ENCODE measurements at places on chromosomes 16 and 17.

- DNase-seq, result no peak
Measured at GRCh38 chr17:61279476-61280145, 120.0 kb upstream of the TBX2 start.

GRCh38 chr16:3999479-4000325 lies 116.5 kb downstream of the ADCY9 start:
- peak; percentile 51 for DNase-seq

- DNase-seq, result peak; percentile 50
Measured at GRCh38 chr17:10295728-10296343, 77.0 kb downstream of the MYH13 start.

DNA sequence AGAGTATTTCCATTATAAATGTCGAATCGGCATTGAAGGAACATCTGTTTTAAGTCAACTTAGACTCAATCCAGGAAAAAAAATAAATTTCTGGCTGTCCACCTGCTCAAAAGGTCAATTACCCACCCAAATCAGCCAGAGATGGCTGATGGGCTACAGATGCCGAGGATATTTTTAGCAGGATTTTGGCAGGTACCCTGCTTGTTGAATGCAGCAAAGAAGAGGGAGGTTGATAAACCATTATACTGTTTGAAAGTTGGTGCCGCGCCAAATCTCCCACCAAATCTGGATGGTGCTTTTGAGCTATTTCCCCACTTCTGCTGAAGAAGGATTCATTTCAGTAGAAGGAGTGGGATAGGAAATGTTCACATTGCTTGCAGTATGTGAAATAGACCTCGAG lies 537.7 kb downstream of the MAF start:
- DNase-seq, result no peak

DNA sequence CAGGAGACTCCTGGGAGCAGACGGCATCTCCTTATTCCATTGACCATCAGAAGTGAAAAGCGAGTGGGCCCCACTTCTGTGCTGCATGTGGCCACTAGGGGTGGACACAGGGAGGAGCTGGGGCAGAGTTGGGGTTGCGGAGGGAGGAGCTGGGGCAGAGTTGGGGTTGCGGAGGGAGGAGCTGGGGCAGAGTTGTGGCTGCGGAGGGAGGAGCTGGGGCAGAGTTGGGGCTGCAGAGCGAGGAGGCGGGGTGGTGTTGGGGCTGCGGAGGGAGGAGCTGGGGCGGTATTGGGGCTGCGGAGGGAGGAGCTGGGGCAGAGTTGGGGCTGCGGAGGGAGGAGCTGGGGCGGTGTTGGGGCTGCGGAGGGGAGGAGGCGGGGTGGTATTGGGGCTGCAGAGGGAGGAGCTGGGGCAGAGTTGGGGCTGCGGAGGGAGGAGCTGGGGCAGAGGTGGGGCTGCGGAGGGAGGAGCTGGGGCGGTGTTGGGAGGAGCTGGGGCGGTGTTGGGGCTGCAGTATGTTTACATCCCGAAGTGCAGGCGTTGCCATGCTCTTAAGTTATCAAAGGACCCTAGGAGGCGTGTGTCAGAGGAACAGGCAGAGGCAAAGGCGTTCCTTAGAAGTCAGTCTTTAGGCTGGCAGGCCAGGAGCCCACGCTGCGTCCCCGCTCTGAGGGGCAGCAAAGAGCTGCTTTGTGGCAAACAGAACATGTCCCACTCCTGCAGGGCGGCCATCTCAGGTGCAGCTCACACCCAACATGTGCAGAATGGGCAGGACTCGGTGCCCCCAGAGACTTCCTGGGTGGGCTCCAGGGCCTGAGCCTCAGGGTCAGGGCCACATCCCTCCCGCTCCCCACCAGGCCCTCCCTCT lies 76.0 kb downstream of the ZNF778 start:
- DNase-seq, result no peak
